ENCODE measurements at places on chromosomes 4 and X.

DNA sequence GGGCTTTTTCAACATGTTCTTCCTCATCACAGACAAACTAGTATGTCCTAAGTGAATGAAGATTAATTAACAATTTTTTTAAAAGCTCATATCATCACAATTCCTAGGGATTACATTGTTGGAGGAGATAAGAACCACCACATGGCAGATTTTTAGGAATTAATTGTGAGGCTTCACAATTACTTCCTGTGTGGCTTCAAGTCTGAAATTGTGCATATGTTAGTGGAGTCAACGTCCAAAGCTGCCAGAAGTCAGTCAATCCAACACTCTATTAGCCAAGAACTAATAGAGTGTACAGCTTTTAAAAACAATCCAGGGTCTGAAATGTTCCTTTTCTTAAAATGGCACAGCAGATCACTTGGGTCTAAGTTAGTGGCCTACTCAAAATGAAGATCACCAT lies 49.3 kb upstream of the C1QTNF7 start:
- DNase-seq = no peak

DNA sequence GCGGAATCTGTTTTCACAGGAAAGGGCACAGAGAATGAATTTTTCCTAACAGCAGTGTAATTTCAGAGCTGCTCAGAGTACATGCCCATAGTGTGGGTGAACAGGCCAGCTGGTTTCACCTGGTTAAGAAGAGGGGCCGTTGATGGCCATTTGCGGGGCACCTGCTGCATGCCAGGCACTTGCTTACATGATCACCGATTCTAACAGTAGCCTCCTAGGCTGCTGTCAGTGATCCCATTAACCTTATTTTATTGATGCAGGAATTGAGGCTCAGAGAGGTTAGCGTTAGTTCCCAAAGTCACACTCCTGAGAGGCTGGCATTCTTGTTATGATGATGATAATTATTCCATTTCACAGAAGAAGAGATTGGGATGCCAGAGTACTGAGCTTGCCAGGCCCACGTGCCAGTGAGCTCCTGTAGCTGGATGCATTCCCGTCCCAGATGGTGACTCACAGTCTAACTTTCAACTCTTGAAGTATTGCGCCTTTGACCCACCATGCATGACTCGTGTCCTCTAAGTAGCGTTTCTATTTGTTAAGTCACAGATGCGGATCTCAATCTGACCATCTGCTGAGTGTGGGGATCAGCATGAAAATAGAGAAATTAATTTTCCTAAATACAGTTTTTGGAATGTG lies 76.5 kb downstream of the PSAPL1 start:
- DNase-seq = no peak

- no peak for DNase-seq
Measured at GRCh38 chrX:130606425-130606824, 204.6 kb downstream of the RBMX2 start.

DNA sequence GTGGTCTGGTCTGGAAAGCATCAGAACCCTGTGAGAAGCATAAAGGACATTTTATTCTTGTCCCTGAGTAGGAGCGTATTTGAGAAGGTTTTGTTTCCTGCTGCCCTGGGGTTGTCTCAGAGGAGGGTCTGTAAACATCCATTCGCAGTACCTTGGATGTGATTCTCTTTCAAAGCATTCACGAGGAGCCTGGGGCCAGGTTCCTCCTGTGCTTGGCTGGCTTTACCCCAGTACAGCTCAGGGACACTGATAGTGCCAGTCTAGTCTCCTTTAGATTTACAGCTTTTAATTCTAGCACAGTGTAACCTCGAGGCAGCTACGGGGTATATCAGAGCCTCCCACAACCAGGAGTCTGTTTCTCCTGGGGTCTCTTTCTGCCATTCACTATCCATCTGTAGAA lies 2.7 kb downstream of the CLRN2 start:
- no peak for DNase-seq

GRCh38 chr4:94390804-94391410 lies 48.3 kb upstream of the HPGDS start:
- no peak for DNase-seq

DNA sequence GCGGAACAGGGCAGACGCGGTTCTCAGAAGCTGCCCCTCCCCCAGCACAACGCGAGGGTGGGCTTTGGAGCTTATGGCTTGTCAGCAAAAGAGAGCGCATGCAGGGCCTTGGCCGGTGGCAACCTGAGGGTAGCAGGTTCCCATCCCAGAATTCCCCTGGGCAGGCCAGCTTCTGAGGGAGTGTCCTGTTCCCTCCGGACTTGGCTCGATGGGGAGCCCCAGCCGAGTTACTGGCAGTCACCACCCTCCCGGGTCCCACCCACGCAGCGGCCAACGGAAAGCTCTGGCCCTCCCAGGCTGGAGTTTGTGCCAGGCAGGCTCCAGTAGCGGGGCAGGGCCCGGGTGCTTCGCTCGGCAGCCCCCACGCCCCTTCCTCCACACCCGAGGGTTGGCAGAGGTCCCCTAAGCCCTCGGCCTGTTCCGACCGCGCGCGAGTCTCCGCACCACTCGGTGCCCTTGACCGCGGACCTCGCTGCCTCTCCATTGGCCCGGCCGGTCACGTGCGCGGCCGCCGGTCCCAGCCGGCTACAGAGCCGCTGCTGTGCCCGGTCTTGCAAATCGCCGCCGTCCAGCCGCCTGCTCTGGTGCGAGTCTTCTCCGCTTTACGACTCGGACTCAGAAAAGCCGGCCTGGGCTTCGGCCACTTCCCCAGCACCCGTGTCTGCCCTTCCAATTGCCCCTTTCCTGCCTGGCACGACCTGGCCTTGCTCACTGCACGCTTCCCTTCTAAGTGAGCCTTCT lies 20.9 kb upstream of the MTM1 start:
- DNase-seq = no peak

- DNase-seq = no peak
Measured at GRCh38 chr4:182429896-182430295, 186.7 kb downstream of the TENM3 start.

GRCh38 chr4:88826771-88827170 lies 129.1 kb upstream of the NAP1L5 start:
- DNase-seq = no peak

GRCh38 chr4:113711883-113712662 lies 49.5 kb downstream of the CAMK2D start:
- no peak for DNase-seq

Data from activated CD4-positive, alpha-beta T cell treated with anti-CD3 and anti-CD28 coated beads, Interleukin-2, amount 50 U/mL, for 4 hours (primary cell).